ENCODE measurements at places on chromosomes 4 and X.

DNA sequence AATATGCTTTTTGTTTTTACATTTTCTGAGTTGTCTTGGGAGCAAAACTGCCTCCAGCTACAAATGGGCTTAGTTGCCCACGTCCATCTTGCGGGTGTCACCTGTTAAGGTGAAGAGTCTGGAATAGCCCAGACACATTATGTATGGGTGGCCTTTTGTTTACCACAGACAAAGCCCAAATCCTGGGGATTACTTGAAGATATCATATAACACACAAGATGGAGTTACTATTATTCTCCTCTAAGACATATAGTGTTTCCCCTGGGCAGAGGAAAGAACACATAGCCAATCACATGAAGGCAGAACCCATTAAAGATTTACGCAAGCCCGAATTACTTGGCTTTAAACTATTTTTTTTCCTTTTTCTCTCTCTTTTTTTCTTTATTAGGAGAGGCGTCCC lies 625.6 kb upstream of the FAM241A start:
- DNase-seq: no peak

- no peak for DNase-seq
Measured at GRCh38 chrX:44828008-44828605, 15.7 kb upstream of the DUSP21 start.

DNA sequence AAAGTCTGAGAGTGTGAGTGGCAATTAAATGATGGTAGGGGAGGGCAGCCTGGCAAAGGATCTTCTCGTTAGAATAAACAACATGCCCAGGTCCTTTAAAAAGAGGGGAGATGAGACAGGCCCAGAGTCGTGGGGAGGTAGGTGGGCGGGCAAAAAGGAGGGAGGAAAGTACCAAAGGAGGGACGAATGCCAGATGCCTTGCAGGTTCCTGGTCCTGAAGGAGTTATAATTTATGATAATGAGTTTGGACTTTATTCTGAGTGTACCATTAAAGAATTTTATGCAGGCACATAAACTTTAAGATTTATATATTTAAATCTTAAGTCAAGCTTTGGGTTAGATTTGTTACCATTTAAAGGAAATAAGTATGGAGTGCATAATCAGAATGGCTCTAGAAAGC lies 62.3 kb upstream of the SMARCA5 start:
- DNase-seq: no peak

- DNase-seq: no peak
Measured at GRCh38 chrX:68843992-68844391, 15.2 kb downstream of the EFNB1 start.

- DNase-seq: no peak
Measured at GRCh38 chr4:35760807-35761206, 483.5 kb downstream of the ARAP2 start.

GRCh38 chr4:55485821-55486220 lies 60.9 kb downstream of the CLOCK start:
- no peak for DNase-seq

GRCh38 chrX:18457000-18457399 lies 31.6 kb downstream of the CDKL5 start:
- no peak for DNase-seq

DNA sequence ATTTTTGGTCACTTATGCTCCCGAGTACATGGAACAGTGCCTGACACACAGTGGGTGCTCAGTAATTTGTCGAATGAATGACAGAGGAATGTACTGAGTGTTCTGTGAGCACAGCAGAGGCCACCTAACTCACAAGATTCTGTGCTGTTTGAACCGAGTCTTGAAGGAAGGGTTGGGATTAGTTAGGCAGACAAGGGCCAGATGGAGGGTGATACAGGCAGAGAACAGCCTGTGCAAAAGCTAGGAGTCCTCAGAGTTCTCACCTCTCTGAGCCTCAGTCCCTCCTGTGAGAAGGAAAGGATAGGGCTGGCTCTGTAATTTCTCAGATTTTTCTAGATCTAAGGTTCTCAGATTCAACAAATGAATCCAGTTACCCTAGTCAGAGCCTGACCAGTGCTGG lies 108.8 kb downstream of the NHSL2 start:
- no peak for DNase-seq

DNA sequence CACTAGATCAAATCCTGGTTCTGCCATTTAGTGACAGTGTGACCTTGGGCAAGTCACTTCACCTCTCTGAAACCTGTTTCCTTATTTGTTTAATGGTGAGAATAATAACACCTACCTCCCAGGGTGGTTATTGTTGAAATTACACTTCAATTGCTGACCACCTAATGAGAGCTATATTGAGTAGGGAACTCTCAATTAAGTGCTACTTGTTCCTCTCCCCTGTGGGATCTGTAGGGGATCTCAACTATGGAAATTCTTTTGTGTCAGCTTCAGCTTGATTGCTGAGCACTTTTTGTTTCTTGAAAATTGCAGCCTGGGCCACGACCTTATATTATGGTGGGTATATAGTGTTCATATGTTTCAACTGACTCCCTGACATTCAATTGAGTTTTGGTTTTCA lies 102.1 kb downstream of the SHROOM4 start:
- no peak for DNase-seq

GRCh38 chr4:161457906-161458305 lies 705.9 kb downstream of the FSTL5 start:
- no peak for DNase-seq

DNA sequence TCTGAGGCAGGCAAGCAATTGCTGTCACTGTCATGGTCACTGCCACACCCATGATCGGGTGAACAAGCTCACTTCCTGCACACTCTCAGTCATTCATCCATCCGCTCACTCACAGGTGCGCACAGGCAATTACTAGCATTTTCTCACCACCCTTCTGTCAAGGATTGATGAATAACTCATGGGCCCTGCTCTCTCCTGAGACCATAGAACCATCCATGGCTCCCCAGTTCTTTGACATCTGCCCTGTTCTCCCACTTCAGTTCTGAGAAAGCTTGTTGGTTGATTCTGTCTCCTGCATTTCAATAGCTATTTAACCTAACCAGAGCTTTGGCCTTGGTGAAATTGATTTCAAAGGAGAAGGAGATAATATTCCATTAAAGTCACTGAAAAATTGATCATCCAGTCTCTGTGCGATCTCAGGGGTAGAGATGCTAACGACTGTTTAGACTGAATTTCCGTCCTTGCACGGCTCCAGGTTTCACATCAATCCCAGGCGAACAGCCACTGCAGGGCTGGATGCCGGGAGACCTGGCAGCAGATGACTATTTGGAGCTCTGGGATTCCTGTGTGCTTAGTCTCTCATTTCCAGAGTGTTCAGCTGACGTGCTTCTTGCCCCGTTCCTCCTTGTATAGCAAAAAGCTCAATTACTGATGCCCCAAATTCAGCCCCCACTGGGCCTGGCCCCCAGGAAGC lies 36.9 kb upstream of the ADRA2C start:
- no peak for DNase-seq

- DNase-seq: no peak
Measured at GRCh38 chrX:74133156-74133796, 170.7 kb upstream of the ZCCHC13 start.

All from activated T-helper 1 cell treated with anti-CD3 and anti-CD28 coated beads, Interleukin-2, amount 50 U/mL, for 16 hours (primary cell).